ENCODE measurements at places on chromosomes 3 and 15. TPM values are rescaled to one million over a fixed set of nuclear protein-coding genes. Genes with fewer than 3 reads are reported as not detected.

Gene MORC1
- total RNA-seq = not detected

DNA sequence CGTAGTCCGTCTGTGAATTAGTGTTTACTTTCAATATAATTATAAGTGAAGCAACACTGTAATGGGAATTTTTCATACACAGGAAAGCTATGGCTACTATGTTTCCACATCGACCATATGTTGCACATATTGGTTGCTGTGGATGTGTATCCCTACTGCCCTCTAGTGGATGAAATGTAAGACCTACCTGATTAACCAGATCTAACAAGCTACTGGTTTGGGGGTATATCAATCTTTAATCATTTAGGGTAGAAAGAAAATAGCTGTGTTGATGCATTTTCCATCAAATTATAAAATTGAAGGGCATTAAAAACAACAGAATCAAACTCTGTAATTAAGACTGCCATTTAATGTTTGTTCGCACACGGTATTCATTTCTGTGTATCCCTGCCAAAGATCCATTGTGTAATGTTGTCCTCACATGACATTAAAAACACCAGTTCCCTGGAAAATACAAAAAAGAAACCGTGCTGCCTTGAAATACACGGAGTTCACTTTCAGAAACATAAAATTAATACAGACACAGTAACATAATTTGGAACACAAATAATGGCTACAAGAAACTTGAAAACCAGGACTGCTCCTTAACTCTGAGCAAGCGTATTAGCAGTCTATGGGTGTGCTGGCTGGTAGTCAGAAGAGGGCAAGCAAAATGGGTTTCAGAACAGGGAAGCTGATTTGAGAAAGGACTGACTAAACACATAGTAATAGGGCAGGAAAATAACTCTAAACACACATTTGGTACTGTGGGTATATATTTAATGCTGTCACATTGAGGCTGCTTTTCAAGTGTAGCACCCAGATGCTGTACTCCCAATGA lies 125.1 kb downstream of the TIGIT start:
- no peak for DNase-seq

GRCh38 chr3:21484057-21484827 lies 266.8 kb downstream of the ZNF385D start:
- no peak for DNase-seq

Gene GHRL
- 2.1 TPM for total RNA-seq

- no peak for DNase-seq
Measured at GRCh38 chr15:63501256-63502089, 2.9 kb upstream of the USP3 start.

DNA sequence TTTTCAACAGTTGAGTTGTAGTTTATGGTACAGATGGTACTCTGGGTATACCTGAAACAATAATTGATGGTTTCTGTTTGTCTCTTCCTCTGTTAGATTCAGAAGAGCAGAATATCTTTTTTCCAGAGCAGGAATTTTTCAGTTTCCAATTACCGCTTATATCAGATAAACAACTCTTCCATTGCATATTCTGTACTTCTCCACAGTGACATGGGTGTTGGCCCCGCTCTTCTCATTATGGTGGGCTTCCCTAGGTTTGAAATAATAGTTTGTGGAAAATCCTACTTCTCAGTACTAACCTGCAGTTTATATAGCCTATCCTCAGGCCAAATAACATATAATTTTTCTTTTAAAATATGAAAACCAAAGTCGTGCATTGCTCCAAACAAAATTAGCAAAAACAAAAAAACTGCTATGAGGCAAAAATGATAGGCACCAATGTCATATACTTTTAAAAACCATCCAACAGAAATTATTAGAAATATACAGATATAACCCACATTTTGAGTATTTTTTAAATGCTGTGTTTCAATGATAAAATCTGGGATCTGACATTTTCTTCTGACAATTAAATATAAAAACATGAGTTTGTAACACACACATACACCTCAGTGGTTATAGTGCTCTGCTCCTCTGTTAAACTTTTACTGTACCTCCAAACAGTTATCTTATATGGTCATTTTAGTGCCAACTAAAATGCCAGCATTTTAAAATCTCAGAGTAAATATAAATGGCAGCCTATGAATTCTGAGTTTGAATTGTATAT lies 56.8 kb downstream of the CMSS1 start:
- no peak for DNase-seq

DNA sequence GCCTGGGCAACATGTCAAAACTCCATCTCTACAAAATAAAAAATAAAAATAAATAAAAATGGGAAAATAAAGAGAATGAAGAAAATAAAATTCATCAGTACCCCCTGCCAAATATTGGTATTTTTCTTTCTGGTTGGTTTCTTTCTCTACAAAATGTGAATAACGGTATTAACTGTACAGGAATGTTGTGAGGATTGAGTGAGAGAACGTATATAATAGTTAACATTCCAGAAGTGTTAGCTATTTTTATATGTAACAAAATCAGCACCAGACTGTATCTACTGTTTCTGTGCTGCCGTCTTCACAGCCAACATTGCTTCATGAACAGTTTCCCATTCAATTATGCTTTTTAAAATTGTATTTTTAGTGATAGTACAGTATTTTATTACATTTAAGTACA lies 25.5 kb upstream of the RNU6-1 start:
- no peak for DNase-seq

DNA sequence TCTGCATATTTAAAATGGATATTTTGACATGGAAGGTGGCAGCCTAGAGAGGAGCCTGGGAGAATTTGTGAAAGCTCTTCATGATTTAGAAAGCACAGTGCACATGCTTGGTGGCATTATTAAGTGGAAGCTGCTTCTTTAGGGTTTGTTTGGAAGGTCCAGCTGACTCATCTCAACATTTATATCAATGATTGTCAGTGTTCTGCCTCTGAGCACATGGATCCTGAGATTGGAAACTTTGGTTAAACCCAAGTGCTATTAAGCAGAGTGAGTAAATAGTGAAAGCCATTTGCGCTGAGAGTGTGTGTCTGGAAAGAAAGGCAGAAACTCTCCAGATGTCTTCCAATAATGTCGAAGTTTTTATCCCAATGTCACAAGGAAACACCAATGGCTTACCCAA lies 7.4 kb downstream of the NOX5 start:
- no peak for DNase-seq

- no peak for DNase-seq
Measured at GRCh38 chr15:23578521-23579150, 13.2 kb downstream of the MKRN3 start.

GRCh38 chr3:25420147-25420546 lies 7.9 kb upstream of the RARB start:
- no peak for DNase-seq

DNA sequence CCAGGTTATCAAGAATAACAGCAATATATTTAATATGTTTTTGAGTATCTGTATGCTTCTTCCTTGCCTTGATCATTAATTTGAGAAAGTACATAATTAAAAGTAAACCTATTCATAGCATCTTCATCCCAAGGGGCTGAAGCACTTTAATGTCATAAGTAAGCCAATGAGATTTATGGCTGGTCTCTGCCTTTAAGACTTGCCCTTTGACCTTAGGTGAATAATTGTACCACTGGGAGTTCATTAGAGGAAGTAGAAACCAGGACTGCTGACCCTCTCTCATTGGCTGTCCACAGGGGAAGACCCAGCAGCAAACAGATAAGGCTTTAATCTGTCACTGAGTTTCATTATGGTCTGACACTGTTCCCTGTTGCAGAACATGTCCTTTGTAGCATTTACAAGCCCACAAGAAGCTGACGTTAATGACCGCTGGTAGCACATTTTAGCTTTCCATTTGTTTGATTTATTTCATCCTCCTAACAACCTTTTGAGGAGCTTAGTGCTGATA lies 16.3 kb upstream of the ERC2 start:
- no peak for DNase-seq

DNA sequence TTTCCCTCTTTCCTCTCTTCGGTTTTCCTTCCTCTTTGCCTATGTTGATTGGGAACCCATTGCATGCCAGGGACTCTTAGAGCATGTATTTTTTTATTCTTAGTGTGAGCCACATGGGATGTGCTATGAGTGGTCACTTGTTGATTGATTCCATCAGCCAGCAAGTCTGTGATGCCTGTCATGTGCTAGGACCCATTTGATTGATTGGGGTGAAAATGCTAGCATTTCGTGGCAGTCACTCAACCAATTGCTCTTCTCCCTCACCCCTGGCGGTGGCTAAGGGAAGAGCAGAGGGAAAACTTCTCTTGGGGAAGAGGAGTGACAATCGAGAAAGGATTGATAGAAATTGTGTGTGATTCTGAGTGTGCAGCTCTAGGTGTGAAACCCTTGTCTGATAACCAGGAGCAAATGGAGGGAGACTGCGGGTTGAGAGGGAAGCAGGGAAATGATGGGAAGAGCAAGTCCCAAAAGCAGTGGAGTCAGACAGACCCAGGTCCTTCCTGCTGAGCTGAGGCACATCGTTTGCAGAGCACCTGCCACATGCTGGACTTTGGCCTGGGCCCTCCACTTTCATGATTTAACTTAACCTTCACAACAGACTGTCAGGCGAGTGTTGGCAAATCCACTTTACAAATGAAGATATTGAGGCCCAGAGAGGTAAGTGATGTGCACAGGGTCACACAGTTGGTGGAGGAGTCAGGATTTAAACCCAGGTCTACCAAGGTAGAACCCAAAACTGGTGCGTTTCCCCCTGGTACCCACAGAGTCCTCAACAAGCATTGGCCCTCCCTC lies 40.0 kb downstream of the SLC6A11 start:
- no peak for DNase-seq

- DNase-seq = no peak
Measured at GRCh38 chr15:27706300-27706699, 392.8 kb downstream of the OCA2 start.

GRCh38 chr3:194396539-194396858 lies 2.6 kb downstream of the GP5 start:
- DNase-seq = no peak

- no peak for DNase-seq
Measured at GRCh38 chr3:45773714-45774449, 22.5 kb downstream of the SLC6A20 start.

- no peak for DNase-seq
Measured at GRCh38 chr3:162183440-162183839, 686.8 kb downstream of the OTOL1 start.

Gene CDCP1
- total RNA-seq = 7.4 TPM

- no peak for DNase-seq
Measured at GRCh38 chr15:94395640-94396039, 164.3 kb downstream of the MCTP2 start.

DNA sequence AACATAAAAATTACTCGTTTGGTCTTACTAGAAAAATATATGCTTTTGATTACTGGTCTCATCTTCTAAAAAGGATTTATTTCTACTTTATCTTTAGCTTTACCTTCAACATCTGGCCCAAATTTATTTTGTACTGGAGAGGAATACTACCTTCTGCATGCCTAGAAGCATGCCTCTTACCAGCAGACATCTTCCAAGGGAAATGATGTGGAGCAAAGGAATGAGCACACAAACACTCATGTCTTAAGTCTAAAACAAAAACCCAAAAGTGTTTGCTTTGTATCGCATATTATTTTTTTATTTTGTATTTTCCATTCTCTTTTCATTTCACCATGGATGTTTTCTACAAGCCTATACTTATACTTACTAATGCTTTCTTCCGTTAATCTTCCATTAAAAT lies 304.6 kb upstream of the KCNMB2 start:
- no peak for DNase-seq

DNA sequence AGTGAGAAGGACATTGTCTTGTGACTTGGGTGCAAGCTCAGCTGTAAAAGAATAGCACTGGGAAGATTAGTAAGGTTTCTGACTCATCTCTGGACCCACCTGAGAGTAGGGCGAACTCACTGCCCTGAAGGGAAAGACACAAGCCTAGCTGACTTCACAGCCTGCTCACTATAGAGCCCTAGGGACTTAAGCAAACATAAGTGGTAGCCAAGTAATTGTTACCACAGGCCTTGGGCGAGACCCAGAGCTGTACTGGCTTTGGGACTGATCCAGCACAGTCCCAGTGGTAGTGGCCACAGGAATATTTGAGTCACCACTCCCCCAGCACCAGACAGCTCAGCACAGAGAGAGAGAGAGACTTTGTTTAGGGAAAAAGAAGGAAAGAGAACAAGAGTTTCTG lies 429.9 kb downstream of the TBL1XR1 start:
- no peak for DNase-seq

DNA sequence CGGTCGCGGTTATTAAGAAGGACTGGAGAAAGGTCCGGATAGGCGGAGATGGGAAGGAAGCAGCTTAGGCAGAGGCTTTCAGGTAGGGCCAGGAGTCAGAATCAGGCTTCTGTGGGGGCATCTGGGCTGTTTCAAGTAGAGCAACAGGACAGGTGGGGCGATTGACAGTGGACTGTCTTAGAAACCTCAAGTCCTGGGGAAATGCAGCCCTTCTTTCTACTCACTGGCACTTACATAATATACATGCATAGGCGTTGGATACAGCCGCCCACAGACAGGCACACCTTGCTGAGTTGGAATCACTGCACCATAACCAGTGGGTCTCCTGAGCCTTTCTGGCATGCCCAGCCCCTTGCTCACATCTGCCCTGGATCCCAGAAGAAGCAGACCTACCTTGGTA lies 730 bp downstream of the MYD88 start:
- no peak for DNase-seq

- DNase-seq = no peak
Measured at GRCh38 chr15:74777769-74778598, 3.9 kb upstream of the CSK start.

Gene ECT2
- total RNA-seq = 39.5 TPM

Gene MESD
- 27.0 TPM for total RNA-seq

GRCh38 chr3:4416961-4417360 lies 50.1 kb downstream of the SUMF1 start:
- no peak for DNase-seq

DNA sequence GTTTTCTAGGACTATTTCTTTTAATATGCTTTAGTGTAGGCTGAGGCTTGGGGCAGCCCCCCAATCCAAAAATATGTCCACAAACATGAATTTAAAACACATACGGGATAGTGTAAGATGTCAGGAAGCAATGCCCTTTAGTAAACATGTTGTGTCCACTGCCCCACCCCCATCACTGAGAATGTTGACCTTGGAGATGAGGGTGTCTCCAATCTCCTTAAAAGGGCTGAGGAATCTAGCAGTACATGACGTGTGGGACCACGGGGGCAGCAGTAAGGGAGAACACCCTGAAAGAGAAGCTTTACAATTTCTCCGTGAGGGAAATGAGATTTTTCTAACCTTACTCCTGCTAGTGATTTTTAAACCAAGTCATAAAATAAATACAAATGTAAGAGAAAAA lies 84.7 kb downstream of the SQOR start:
- no peak for DNase-seq

GRCh38 chr3:30114918-30115317 lies 491.5 kb upstream of the TGFBR2 start:
- DNase-seq = no peak

Gene NOX5
- 0.21 TPM for total RNA-seq

Gene TTC23
- total RNA-seq = 3.3 TPM

Measured in activated T-helper 2 cell treated with anti-CD3 and anti-CD28 coated beads, Interferon-gamma antibody, Interleukin-2, Interleukin-4, amounts not matched to agents 10 μg/mL and 5 μg/mL and 100 μg/mL, durations not matched to agents 14 hours and 24 hours and 36 hours (primary cell).